Suprapubic skin (tissue), 4 donors: ENCODE measurements at places on chromosomes 7 and 10. TPM values are rescaled to one million over a fixed set of nuclear protein-coding genes. Genes with fewer than 3 reads are reported as not detected.

DNA sequence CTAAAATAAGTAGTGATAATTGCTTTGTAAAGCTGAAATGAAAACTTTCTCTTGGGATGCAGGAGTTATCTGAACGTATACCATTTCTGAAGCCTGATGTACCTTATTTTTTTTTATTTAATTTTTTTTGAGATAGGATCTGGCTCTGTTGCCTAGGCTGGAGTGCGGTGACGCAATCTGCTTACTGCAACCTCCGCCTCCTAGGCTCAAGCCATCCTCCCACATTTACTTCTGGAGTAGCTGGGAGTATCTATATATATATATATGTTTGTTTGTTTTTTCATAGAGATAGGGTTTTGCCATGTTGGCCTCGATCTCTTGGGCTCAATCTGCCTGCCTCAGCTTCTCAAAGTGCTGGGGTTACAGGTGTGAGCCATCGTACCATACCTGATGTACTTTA, 2.4 kb downstream of the PMPCB start:
- no peak overlapping the region for H3K4me3 ChIP-seq
- no peaks in the 10 kb centered on the region for H3K27me3 ChIP-seq
- no peak for DNase-seq
- H3K4me1 ChIP-seq, result peaks cover 23% of the 10 kb centered on the region

DNA sequence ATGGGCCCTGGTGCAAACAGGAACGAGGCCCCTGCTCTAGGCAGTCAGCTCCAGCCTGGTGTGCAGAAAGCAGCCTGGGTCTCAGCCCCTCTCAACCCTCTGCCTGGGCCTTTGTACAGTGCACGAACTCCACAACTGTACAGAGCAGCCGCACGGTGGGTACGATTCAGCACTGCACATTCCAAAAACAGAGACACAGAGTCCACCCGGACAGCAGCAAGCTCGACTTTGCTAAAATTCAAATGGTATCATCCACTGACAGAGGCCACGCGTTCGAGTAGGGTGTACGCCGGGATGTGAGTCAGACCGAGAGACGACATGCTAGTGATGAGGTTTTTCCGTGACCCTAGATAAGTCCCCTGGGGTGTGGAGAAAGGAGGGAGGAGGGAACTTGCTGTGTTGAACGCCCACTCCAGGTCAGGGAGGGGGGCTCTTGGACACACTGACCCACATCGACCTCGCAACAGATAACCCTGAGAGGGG, 65.6 kb upstream of the PDGFA start:
- H3K27me3 ChIP-seq, result no peaks in the 10 kb centered on the region
- DNase-seq, result no peak
- peaks cover 3% of the 10 kb centered on the region for H3K36me3 ChIP-seq
- H3K27ac ChIP-seq, result no peak overlapping the region
- H3K4me3 ChIP-seq, result no peak overlapping the region
- H3K4me1 ChIP-seq, result peaks cover 2% of the 10 kb centered on the region

GRCh38 chr7:134685250-134685649, 38.6 kb downstream of the BPGM start:
- H3K4me3 ChIP-seq, result no peak overlapping the region
- H3K36me3 ChIP-seq, result peaks cover 6% of the 10 kb centered on the region
- no peak for DNase-seq

DNA sequence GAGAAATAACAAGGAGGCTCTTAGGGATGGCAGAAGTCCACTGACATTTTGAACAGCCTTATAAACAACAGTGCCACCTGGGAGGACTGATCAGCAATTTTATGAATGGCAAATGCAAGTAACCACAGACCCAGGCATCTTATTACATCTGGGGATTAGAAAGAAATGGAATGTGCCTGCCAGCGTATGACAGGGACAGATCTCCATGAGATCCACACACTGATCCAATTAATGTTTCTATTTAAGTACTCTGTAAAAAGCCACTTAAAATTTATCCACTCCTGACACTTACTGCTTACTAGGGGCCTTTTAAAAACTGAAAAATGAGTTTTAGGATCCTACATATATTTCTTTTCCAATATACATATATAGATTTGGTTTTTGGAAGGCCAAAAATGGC, 28.6 kb downstream of the PARD3 start:
- H3K27ac ChIP-seq, result no peak overlapping the region
- no peaks in the 10 kb centered on the region for H3K36me3 ChIP-seq
- no peak overlapping the region for H3K4me3 ChIP-seq
- H3K27me3 ChIP-seq, result no peaks in the 10 kb centered on the region
- H3K4me1 ChIP-seq, result peaks cover 42% of the 10 kb centered on the region

GRCh38 chr7:87226495-87226894, 7.0 kb upstream of the TMEM243 start:
- peaks cover 4% of the 10 kb centered on the region for H3K4me1 ChIP-seq
- no peak for DNase-seq
- no peaks in the 10 kb centered on the region for H3K36me3 ChIP-seq
- no peak overlapping the region for H3K4me3 ChIP-seq

DNA sequence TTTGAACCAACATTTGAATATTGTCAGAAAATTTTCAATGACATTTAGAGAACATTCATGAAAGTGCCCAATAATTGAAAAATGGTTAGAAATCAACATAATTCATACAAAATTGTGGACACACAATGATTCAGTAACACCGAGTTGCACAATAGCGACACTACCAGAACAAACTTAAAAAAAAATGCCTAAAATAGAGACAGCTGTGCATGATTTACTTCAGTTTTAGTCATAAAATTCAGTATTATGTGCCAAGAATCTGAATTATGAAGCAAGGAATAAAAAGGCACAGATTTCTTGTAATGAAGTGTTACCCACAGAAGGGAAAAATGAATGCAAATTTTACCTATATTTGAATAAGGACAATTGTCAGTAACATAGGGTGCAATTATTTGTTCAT, 396.0 kb downstream of the SEMA3D start:
- no peak overlapping the region for H3K27ac ChIP-seq
- no peak for DNase-seq
- H3K27me3 ChIP-seq, result no peaks in the 10 kb centered on the region

DNA sequence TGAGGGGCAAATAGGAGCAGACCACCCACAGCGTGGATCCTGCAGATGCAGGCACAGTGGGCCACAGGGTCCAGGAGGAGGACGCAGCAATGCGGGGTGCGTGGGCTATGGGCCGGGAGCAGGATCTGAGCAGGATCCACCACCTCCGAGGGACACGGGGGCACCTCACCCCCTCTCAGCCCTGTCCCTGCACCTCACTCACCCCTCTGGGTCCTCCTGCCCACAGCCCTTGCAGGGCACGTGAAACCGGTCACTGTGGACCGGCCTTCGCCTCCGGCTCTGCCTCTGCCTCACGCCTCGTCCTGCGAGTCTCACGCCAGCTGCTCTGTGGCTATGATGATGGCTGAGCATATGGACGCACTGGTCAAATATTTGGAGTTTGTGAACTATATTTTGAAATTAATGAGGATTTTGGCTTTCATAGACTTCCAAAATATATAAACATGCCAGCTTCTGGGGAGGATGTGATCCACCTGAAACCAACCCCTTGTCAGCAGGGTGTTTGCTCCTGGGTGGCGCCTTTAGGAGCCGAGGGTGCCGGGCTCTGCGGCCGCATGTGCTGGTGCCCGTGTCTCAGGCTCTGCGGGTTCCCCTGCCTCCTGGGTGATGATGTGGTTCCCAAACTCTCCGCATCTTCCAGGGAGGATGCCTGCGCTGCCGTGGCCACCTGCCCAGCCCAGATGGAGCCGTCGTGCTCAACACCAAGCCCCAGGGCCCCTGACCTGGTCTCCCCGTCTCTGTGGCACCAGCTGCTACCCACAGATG, 11.3 kb upstream of the ADGRA1 start:
- H3K4me1 ChIP-seq, result no peaks in the 10 kb centered on the region
- peaks cover 57% of the 10 kb centered on the region for H3K27me3 ChIP-seq
- no peak for DNase-seq
- H3K36me3 ChIP-seq, result no peaks in the 10 kb centered on the region
- H3K4me3 ChIP-seq, result no peak overlapping the region

The PNLIPRP1 gene
- not detected for total RNA-seq

The PRKCQ gene
- total RNA-seq, result 1.0 TPM

The C10orf67 gene
- 1.4 TPM for total RNA-seq

The ITIH5 gene
- total RNA-seq, result 3.8 TPM

The CPEB3 gene
- 7.8 TPM for total RNA-seq

The LRRN3 gene
- total RNA-seq, result 0.51 TPM
